NCI-H146 (cell line): ENCODE measurements at places on chromosomes 2 and 18.

- DNase-seq, result no peak
These were observed 52.0 kb downstream of the ARL4C start for GRCh38 chr2:234444893-234445292.

DNA sequence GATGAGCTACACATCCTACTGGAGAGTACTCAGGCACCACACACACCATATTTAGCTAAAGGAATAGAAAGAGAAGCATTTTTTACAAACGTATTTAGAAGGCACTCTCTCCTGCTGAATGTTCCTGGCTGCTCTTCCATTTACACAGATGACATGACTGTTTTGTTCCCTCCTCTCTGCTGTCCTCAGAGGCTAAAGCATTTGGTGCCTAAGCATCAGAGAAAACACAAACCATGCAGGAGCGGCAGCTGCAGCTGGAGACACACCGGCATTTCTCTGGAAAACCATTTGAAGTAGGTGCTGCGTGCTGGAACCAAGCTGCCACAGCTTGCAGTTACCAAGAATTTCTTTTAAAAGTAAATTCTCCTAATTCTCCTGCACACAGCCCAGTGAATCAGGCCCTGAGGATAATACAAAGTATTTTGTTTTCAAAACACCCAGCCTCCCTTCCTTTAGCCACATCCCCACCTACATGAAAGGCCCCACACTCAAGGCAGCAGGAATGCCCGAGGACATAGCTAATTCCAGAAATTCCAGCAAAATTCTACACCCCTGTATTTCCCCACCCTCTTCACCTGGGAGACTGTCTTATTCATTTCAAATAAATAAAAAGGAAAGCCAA is 488.9 kb upstream of the SOX11 start:
- DNase-seq, result no peak

DNA sequence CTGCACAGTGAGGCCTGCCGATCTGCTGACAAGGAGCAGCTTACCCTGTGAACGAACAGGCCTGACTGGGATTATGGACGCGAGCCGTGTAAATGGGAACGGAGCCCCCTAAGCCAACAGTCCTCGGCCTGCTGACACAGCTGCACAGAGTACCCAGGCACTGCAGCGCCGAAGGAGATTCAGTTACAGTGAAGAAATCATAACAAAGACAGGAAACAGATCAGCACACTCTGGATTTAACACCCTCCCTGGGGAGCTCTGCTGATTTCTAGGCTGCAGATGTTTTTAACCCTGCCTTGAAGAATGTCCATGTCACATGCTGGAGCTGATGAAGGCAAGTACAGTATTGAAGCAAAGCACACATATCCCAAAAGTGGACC is 43.4 kb downstream of the COLEC12 start:
- DNase-seq, result peak; percentile 16

GRCh38 chr2:50620783-50621182 is 411.1 kb downstream of the NRXN1 start:
- DNase-seq, result no peak

- DNase-seq, result no peak
These were observed 39.0 kb upstream of the LYPD6B start for GRCh38 chr2:148999451-148999921.

- DNase-seq, result peak; percentile 49
These were observed 43.6 kb upstream of the VPS54 start for GRCh38 chr2:64062840-64063239.

DNA sequence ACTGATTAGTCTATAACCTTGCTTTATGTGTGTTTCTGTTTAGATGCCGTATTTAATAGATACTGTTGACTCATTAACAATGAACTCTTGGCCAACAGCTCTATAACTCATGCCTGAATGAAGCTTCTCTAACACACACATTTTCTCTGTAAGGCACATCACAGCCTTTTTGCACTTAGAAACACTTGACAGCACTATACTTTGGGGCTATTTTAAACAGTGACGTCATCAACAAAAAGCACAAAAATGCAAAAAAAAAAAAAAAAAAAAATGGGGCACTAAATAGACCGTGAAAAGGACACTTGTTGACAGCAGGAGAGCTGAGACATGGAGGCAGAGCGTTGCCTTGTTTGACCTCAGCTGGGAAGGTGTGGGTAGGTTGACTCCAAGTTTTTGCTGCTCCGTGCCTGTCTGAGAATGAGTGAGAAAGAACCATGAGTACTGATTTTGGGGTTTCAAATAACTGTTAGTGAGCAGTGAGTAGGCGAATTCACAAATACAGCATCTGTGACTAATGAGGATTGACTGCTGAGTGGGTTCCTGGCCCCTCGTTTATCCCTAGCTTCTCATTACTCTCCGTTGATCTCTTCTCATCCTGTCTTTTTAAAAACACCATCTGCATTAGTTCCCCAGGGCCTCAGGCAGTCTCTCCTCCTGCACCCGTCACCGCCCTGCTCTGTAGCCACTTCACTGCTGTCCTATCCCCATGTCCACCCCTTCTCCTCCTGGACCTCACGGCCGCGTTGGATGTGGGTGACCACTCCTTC is 24.4 kb downstream of the SPP2 start:
- DNase-seq, result no peak

GRCh38 chr2:176747506-176747905 is 465.1 kb upstream of the HNRNPA3 start:
- no peak for DNase-seq

- no peak for DNase-seq
These were observed 1.6 kb upstream of the TWIST2 start for GRCh38 chr2:238846378-238846627.

- no peak for DNase-seq
These were observed 16.9 kb downstream of the HS1BP3 start for GRCh38 chr2:20633794-20634506.

DNA sequence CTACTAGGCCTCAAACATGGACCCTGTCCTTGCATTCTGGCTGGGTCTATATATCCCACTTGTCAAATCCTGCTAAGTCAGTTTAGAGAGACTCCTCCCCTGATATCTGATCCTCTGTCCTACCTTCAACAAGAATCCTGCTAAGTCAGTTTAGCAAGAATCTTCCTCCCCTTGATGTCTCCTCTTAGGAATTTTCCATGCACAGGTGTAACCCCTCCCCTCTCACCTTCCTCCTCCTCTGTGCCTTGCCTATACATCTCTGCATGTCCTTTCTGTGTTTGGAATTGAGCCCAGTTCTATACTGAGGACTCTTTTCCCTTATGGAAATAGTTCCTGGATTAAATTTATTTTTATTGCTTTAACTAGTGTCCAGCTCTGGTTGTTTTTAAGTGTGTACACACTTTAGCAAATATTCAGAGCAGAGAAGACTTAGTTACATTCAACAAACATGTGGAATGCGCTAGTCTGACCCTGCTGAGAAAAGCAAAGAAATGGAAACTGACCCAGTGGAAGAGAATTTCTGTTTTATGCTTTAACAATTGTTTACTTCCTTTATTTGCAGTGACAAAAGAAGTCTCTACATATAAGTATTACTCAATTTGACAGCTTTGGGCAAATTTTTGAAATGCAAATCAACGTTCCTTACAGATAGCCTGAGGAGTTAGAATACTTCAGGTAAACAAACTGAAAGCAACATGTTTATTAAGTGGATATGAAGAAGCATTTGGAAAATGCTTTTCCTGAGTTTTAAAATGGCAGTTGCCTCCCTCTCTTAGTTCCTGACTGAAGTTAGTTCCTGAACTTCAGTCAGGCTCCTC is 80.6 kb downstream of the RIT2 start:
- no peak for DNase-seq

- no peak for DNase-seq
These were observed 85.3 kb downstream of the CDC42EP3 start for GRCh38 chr2:37585982-37586621.

GRCh38 chr2:239075918-239076758 is 228.3 kb downstream of the TWIST2 start:
- DNase-seq, result no peak

- DNase-seq, result peak; percentile 57
These were observed 94.4 kb upstream of the TGFA start for GRCh38 chr2:70647873-70648481.

DNA sequence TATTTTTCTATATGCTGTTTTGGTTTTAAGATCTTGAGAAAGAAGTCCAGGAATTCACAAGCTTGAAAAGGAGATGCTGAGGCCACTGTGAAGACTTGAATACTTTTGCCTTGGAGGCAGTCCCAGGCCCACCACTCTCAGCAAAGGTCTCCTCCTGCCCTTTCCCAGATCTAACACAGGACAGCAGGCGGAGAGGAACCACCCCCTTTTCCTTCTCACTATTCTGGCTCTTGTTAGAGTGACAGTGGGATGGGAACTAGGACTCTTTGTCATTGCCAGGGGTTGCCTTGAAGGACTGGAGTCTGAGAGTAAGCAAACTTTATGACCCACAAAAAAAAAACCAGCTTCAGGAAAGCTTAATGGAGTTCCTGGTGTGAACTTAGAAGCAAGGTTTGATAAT is 54.7 kb downstream of the E2F6 start:
- no peak for DNase-seq

- no peak for DNase-seq
These were observed 40.3 kb downstream of the LHCGR start for GRCh38 chr2:48715042-48715899.

- no peak for DNase-seq
These were observed 21.1 kb downstream of the TBC1D8 start for GRCh38 chr2:101130081-101130480.
